ENCODE measurements at places on chromosomes 11 and 22.

- DNase-seq, result no peak
Measured at GRCh38 chr11:67095214-67095507, 23.9 kb upstream of the KDM2A start.

DNA sequence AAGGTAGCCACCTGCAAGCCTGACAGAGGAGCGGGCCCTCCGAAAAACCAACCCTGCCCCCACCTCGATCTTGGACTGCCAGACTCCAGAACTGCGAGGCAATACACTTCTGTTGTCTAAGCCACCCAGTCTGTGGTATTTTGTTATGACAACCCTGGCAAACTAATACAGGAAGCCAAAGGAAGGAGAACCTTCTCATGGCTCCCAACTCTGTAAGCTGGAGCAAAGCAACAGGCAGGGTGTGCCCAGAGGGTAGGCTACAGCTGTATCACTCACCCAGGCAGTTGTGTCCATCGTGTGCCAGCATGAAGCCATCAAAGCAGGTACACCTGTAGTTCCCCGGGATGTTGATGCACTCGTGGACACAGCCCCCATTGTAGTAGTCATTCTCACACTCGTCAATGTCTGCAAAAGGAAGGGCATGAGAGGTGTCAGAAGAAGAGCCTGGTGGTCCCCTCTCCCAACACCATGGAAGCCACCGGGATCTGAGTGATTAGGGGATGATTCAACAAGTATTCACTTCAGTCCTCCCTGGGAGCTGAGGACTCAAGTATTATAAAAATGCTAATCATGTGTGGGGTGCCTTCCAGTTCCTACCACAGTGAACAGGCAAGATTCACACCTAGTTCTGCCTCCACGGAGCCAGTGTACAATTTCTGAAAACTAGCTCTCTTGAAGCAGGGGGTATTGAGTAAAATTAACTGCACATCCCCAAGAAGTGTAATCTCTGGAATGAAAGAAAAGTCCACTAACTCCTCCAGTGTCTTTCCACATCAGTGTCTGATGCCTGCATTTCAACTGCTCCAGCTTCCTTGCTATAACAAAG lies 23.3 kb downstream of the SCUBE1 start:
- no peak for DNase-seq

DNA sequence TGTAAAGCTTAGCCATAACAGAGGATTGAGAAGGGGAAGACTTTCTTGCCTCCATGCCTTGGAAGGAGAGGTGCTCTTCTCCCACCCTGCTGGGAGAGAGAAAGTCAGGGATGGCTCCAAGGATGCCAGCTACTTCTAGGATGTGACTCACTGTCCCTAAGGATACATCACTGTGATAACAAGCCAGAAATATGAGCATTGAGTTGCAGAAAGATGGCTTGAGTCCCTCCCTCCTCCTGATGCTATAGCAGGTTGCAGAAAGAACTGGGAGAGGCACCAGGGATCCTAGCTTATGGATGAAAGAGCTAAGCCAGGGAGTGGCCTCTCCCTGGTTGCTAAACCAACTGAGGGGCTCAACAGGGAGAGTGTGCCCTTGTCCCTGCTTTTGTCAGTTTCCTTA lies 27.8 kb upstream of the FJX1 start:
- DNase-seq, result no peak

DNA sequence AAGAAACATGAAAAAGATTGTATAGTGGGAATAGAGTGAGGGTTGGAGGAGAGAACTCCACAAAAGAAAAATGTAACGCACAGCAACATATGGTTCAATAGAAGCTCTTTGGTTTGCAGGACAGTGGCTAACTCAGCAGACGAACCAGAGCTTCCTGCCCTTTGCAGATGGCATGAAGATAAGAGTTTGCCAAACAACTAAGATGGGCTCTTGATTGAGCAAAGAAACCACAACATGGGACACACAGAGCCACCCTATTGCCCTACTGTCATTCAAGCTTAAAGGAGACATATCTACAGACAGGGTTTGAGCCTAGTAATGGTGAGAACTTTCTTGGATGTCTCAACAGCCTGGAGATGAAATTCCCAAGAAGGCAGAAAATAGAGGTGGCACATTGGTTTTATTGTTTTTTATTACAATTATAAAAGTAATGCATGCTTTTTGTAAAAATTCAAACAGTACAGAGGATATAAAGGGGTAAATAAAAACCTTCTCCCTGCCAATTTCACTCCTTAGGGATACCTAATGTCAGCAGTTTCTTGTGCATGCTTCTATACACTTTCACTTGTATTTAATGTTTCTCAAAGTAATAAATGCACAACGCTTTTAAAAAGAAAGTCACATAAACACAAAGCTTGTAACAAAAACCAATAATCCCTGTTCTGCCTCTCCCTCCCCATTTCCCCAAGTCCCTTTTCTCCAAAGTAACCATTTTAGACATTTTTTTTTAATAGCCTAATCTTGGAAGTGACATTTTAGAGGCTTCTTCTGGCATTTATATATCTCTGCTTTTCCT lies 63.7 kb downstream of the COPB1 start:
- peak; percentile 86 for DNase-seq

DNA sequence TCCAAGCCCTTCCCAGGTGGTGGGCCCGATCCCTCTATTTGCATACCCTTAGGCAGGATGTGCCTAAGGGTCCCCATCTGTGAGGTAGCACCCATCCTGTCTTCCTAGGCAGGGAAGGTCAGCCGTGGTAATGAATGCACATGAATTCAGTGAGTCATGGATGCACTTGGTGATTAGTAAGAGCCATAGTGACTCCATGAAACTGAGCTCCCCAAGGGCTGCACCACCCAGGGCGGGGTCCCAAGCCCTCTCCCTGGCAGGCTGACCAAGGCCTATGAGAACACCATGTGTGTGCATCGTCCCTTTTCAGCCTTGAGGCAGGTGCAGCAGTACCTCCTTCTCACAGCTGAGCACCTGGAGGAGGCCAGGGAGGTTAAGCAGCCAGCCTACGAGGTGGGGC lies 15.6 kb upstream of the SUSD2 start:
- no peak for DNase-seq

DNA sequence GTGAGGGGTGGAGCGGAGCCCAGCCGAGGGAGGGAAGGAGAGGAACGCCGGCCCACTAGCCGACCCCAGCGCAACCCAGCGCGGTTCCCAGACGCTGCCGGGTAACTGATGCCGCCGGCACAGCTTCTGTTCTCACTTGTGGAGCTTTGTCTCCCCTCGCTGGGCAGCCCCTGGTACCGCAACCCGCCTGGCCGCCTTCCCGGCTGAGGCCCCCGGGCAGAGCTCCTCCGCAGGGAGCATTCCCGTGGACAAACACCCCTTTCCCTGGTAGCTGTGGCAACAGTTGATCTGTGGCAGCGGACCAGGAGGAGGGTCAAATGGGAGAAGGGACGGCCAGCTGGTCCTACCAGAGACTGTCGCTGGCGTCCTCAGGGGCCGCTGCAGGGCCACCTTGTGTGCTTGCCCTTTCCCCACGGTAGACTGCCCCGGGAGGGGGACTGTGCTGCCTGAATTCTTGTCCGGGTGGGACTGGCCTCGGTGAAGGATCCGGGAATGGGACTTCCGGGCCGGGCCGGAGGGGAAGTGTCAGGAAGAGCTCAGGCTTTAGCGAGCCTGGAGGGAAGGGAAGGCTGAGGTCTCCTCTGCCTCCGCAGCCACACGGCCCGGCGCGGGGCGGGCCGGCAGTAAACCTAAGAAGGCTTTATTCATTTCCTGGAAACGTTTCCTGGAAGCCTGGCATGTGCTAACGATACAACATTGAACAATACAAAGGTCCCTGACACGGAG lies 468.0 kb downstream of the OPCML start:
- peak; percentile 26 for DNase-seq

GRCh38 chr11:19938169-19938856 lies 222.0 kb downstream of the DBX1 start:
- peak; percentile 53 for DNase-seq

- DNase-seq, result no peak
Measured at GRCh38 chr11:45412051-45412471, 125.9 kb upstream of the SYT13 start.

GRCh38 chr11:36402568-36403170 lies 106.6 kb downstream of the PRR5L start:
- no peak for DNase-seq

DNA sequence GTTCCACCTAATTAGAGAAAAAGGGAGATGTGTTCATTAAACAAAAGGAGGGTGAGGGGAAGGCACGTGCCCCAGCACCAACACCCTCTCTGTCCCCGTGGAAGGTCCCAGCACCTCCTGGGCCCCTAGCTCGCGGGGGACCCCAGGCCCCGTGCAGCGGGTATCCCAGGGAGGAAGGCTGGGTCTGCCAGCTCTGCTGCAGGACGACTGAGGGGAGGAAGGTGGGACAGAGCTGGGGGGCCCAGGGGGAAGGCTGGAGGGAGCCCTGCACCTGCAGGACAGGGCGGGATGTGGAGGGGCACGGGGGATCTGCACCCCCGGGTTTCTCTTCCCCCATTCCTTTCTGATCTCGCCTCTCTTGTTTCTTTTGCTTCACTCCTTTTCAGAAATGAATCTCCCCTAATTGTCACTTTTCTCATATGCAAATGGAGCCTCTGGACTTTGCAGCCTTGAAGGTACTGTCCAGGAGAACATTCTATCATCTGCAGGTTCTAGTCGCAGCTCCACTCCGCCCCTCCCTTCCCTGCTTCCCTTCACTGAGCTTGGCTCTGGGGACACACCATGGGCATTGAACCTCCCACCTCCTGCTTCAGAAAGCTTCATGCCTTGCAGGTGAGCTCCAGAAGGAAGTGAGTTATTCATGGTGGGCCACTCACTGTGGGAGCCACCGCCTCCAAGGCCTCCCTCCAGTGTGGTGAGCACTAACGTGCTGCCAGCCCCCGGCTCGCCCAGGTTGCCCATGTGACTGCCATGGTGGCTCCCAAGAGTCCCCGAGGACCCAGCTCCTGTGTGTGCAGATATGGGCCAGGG lies 111.0 kb downstream of the ST3GAL4 start:
- DNase-seq, result no peak

DNA sequence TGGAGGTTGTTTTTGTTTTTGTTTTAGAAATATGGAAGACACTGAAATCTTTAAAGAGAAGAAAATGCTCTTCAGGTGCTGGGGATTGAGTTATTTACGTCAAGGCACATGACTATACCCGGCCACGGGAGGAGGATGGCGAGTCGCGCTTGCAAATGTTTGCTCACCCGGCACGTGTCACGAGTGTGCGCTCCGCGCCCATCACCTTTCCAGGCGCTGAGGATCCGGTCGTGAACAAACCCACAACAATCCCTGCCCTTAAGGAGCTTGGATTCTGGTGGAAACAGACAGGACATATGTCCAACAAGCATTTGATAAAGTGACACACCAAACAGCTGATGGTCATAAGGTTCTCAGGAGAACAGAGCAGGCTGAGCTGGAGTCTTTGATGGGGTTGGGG lies 715.5 kb downstream of the BRD1 start:
- no peak for DNase-seq

DNA sequence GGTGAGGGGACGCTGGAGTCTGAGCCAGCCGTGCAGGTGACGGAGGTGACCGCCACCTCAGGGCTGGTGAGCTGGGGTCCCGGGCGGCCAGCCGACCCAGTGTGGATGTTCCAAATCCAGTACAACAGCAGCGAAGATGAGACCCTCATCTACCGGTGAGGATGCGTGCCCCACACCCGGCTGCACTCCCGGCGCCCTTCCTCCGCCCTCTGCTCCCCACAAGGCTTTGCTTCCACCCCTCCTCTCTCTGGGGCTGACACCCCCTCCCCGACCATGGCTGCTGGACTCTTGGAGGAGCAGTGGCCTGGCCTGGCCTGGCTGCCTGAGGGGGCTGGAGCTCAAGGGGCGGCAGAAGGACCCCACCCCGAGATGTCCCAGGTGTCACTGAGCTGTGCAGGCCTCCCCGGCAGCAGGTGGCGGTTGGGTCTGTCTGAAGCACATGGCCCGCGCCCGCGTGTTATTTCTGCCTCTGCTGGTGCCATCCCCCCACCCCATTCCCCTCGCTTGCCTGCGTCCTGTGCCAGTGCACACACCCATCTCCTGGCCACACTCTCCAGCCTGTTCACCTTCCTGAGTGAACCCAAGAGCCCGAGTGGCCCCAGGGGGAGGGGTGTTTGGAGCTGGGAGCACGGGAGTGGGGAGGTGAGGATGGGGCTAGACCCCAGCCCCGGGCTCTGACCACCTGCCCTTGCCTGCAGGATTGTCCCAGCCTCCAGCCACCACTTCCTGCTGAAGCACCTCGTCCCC lies 2.2 kb downstream of the LRFN4 start:
- DNase-seq, result no peak

Measured in KBM-7 (cell line).